ENCODE measurements at places on chromosomes 1 and 21.
A peak's percentile ranks its signal among the peaks of the same experiment; 100 is the strongest.

DNA sequence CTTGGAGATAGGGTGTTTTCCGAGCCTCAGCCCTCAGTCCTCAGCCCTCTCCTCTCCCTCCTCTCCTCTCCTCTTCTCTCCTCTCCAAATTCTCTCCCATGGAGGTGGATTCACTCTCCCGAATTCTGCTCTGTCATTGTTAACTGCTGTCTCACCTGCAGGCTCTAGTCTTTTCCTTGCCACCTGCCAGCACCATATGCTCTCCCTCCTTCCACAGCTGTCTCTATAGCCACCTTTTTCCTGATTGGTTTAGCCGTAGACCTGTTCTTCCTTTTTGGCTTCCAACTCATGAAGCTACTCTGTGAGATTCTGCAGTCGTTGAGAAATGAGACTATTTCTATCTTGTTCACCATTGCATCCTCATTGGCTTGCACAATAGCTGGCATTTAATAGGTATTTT, 19.7 kb downstream of the COG2 start:
- no peak for DNase-seq

- DNase-seq, result no peak
Measured at GRCh38 chr1:111943066-111943465, 46.4 kb downstream of the KCND3 start.

GRCh38 chr1:205504311-205505075, at the start of gene CDK18:
TSS of gene CDK18 (plus strand) at chr1:205504669. CDS start at chr1:205523168, 18,499 bp downstream.
- DNase-seq, result peak; percentile 21

DNA sequence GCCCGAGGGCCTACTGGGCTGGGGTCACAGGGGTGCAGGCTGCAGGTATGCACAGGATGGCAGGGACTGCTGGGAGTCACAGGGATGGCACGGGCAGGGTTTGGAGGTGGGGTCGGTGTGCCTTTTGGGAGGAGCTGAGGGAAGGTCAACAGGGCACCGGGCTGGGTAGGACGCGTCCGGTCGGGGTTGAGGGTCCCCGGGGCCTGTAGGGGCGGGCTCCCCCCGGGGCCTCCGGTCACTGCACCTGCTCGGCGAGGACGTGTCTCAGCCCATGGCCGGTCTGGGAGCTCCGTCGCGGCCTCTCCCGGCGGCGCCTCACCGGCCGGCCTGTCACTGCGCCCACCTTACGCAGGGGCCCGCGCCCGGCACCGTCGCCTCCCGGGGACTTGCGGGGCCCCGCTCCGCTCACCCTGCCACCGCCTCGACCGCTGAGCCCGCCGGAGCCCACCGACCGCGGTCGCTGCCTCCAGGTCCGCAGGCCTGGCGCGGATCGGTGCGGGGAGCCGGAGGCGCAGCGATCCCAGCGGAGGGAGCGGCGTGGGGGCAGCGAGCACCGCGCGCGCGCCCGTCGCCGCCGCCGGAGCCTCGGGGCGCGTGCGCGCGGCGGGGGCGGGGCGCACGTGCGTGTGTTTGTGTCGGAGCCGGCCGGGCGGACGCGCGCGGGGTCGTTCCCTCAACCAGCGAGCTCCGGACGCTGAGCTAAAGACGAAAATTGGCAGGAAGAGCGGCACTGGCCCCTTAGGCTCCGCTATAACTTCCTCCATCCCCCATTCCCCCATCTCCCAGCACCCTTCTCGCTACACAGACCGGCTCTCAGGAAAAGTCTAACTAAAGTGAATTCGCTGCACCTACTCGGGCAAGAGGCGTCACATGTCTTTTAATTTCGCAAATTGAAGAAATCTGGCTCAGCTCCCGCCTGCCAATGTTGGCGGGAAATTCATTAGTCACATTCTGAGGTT, at the start of gene AMIGO1:
Gene AMIGO1 (minus strand): TSS at position 552 of the 959 bp plus-strand sequence. CDS start 815 bp downstream, outside the sequence.
- DNase-seq, result peak; percentile 41

DNA sequence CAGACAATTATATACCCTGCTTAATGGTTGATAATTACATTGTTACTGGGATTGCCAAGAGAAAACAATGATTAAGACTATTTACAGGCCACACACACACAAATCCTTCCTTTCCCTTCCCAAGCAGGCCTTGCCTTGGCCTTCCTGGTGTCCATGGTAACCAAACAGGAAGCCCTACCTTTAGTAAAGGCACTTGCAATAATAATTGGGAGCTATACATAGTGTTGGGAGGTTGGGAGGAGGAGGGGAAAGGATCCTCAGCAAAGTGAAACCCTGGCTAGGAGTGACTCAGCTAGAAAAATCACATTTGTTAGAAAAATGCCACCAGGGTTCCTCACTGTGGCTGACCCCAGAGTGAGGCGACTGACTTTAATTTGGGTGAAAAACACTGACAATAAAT, 122.3 kb upstream of the ADAR start:
- no peak for DNase-seq

GRCh38 chr1:34874296-34874952, 14.9 kb upstream of the SMIM12 start:
- DNase-seq, result no peak

- DNase-seq, result peak; percentile 14
Measured at GRCh38 chr1:8560611-8561544, 243.0 kb downstream of the SLC45A1 start.

GRCh38 chr21:44304011-44304616, 4.3 kb downstream of the PFKL start:
- no peak for DNase-seq

DNA sequence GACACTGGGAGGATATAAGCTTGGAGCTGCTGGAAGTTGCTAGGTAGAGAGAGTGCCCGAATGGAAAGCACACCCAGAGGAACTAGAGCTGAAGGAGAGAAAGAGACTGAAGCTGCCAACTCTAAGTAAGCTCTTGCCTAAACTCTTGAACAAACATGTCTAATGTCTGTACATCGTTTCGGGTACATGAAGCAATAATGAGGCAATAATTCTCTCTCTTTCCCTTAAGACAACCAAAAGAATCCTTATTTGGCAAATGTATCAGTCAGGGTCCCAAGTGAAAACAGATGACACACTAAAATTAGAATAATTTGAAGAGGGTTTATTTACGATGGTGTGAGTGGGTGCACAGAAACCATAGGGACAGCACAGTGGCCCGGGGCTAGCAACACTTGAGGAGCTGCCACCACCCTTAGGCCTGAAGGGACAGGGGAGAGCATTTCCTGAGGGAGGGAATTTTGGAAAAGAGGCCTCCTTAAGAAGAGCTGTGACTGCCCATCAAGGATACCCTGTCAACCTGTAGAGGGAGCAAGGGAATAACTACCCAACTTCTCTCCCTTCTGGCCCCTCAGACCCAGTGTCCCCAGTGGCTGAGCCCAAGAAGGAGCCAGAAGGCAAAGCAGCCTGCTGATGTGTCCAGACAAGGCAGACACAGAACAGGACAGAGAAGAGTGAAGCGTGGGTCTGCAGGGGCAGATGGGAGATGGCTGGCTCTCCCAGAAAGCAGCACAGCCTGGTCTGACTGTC, 36.1 kb upstream of the KHDRBS1 start:
- DNase-seq, result no peak

All from stimulated activated CD8-positive, alpha-beta memory T cell treated with anti-CD3 and anti-CD28 coated beads, Interleukin-12 subunit alpha, Interleukin-12 subunit beta, amount 100 ng/mL, for 1 hour (primary cell).